ENCODE measurements at places on chromosomes 11 and 22. TPM values are rescaled to one million over a fixed set of nuclear protein-coding genes. Genes with fewer than 3 reads are reported as not detected.

DYNC2H1 gene
- 22.1 TPM for total RNA-seq

PRAME gene
- total RNA-seq: not detected

- DNase-seq: peak; percentile 25
Observed at GRCh38 chr11:69430566-69430965, 50.9 kb upstream of the LINC01488 start.

DNA sequence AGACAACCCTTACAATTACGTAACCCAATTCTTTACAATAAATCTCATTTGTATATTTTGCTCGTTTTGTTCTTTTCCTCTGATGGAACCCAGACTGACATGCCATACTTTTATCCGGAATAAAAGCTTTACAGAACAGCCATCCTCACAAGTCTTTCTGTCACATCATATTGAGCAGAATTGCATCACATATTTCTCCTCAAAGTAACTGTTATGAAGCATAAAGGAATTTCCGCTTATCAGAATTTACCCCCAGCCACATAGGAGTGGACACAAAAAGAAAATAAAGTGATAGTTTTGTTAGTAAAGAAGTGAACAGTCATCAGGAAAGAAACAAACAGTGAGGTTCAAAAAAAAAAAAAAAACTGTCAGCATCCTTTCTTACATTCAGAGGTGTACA is 539.5 kb upstream of the LUZP2 start:
- no peak for DNase-seq

- DNase-seq: no peak
Observed at GRCh38 chr22:32375678-32376450, 18.2 kb downstream of the RFPL3 start.

All from aorta (tissue), 5 donors.